ENCODE measurements at places on chromosomes 2 and 18.

DNA sequence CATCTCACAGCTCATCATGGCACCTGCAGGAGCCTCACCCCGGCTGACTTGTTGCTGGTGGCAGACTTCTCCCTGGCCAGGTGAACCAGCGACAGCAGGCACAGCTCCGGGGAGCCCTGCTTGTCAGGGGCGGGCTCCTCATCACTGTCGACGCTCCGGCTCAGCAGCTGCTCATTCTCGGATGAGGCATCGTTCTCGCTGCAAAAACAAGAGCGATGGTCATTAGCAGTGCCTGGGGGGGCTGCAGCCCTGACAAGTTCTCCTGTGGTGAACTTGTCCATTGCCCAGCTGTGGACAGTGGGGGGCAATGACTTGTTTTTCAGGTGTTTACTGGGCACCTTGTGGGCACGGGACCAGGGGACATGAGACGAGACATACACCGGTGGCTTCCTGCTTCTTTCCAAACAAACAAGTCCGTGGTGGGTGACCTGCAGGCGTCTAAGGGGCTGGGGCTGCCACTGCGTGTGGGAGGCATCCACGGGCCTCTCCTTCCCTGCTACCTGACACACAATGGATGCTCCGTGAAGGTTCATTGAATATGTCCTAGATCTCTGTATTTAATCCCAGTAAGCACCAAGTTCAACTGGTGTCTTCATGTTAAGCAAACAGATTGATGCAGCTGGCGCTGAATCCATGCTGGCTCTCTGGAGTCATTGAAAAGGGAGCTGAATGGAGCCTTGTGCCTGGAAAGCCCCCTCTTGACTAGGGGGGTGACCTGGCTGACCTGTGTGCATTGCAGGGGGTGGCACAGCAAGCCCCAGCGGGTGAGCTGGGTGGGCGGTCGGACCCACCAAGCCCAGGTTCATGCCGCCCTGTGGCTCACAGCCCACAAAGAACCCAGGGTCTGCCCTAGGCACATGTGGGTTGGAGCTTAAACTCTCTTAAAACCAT lies 81.0 kb downstream of the EDAR start:
- no peak for DNase-seq

DNA sequence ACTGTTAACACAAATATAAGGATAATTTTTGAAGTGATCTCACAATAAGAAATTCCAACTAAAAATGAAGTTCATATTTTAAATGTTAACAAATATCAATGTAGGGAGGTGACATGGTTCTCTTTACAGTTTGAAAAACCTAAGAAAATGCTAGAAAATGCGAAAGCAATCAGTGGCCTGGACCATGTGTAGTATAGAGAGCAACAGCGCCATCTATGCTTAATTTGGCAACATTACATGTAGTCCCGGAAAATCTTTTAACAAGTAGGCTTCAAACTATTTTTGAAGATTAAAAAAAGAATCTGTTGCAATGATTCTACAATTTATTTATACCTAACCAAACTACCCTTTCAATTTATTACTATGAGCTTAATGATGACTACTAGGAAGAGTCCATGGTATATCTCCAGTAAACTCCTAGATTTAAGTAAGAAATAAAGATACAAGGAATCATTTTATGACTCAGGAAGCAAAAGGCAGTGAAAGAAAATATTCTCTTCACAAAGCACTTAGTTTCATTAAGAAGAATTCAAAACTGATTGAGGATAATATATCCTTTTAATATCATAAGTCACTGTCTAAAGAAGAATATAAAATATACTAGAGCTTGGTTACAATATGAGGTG lies 33.3 kb downstream of the NDUFA10 start:
- no peak for DNase-seq

DNA sequence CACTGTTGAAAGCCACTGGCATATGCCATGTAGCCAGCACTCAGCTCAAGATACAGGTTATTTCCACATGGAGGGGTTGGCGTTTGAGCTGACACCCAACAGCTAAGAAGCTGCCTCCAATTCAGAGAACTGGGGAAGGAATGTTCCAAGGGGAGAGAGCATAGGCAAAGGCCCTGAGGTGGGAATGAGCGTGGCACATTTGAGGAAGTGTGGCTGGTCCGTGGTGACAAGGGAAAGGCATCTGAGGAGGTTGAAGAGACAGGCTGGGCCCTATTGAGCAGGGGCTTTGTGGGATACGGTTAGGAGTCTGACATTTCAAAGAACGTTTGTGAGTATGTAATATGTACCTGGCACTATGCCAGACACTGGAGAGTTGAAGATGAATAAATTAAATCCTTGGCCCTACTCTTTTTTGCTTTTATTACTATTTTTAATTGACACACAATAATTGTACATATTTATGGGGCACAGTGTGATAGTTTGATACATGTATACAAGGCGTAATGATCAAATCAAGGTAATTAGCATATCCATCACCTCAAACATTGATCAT lies 27.6 kb upstream of the TMBIM1 start:
- DNase-seq = no peak

GRCh38 chr2:231991664-231992063 lies 30.2 kb downstream of the DIS3L2 start:
- no peak for DNase-seq

DNA sequence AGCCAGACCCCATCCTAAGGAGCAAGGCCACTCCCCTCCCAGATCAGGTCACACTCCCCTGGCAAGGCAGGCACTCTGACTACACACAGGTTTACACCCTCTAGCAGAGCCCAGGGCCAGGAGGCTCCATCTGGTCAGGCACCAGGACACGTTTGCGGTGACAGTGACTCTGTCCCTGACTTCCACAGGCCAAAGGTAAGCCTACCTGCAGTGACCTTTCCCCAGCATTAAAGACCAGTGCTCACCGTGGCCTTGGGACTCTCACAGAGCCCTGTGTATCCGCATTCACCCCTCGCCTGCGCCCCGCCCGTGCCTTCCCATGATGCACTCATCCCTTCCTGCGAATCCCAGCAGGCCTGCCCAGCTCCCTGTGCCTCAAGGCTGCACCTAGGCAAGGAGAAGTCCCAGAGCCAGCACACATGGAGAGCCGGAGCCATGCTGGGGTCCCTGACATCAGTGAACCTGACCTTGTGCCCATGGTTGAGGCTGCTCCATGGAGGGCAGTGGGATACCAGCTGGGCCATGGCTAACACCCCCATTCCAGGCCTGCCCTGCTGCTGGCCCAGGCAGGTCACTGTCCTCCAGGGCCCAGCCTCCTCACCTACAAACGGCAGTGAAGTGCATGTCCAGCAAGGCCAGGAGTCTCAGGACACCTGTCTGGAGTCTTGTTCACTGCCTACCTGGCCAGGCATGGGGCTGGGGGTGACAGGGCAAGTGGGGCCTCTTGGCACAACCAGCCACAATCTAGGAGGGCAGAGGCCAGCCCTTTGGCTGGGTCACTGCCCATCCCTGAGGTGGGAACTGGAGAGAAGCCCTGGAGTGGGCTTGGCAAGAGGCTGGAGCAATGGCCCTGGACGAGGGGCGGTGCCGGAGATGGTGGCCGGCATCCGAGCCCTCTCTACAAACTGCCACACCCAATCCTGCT lies 3.0 kb downstream of the NEURL3 start:
- no peak for DNase-seq

DNA sequence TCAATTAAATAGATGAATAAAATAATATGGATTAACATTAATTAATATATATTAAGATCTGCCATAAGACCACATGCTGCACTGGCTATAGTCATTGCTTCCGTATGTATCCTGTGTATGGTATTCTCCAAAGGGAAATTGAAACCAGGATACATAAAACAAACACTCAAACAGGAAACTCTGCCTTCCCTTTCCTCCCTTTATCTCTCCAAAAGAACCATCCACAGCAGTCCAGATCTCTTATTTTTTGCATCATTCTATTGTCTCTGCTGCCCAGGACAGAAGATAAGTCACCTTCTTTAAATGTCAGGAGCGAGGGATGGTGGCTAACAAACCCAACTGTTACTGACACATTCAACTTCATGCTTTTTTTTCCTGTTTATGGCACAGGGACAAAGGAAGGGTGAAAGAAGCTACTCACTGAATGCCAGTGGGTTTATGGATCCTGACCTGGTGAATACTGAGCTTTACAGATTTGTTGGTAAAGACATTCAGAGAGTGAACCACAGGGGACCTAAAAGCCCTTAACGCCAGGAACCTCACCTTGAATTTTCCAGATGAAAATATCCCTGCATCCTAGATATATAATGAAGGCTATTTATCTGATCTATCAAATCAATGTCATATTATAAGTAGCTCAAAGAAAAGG lies 67.5 kb downstream of the CSRNP3 start:
- no peak for DNase-seq

DNA sequence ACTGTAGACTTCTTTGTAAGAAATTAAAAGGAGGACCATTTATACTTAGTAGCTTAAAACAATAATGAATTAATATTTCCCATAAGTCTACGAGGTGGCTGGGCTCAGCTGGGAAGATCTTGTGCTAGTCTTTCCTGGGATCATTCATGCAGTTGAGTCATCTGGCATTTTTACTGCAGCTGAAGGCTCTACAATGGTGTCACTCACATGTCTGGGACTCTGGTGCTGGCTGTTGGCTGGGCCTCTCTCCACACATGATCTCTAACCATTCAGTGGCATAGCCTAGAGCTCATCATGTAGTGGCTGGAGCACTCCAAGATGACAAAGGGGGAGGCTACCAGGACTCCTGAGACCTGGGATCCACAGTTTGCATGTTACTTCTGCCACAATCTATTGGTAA lies 35.5 kb downstream of the CLASP1 start:
- DNase-seq = no peak

DNA sequence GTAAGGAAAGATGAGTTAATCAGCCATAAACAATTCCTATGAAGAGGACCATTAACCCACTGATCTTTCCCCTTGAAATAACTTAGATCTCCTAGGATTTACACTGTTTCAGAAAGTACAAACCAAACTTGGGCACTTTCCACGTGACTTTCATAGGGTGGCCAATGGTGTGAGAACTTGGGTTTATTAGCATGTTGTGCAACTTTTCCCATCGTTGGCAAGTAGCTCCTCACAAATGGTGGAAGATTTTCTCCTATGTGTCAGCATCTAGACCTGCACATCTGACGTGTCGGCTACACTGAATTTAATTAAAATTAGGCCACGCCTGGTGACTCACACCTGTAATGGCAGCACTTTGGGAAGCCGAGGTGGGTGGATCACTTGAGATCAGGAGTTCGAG lies 116.3 kb downstream of the GALNT1 start:
- DNase-seq = no peak

GRCh38 chr2:122179492-122180165 lies 424.2 kb downstream of the TSN start:
- no peak for DNase-seq

- DNase-seq = no peak
Measured at GRCh38 chr2:134683561-134684112, 35.2 kb downstream of the TMEM163 start.

GRCh38 chr2:162277381-162277780 lies 34.1 kb upstream of the FAP start:
- no peak for DNase-seq

DNA sequence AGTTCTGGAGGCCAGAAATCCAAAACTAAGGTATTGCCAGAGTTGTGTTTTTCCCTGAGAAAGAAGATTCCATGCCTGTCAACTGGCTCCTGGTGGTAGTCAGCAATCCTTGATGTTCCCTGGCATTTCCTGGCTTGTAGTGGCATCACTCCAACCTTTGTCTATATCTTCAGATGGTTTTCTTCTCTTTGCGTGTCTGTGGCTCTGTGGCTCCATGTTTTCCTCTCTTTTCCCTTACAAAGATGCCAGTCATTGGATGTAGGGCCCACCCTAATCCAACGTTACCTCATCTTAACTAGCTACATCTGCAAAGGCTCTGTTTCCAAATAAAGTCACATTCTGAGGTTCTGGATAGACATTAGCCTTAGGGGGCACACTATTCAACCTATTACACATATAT lies 41.8 kb downstream of the SLC14A1 start:
- DNase-seq = no peak

DNA sequence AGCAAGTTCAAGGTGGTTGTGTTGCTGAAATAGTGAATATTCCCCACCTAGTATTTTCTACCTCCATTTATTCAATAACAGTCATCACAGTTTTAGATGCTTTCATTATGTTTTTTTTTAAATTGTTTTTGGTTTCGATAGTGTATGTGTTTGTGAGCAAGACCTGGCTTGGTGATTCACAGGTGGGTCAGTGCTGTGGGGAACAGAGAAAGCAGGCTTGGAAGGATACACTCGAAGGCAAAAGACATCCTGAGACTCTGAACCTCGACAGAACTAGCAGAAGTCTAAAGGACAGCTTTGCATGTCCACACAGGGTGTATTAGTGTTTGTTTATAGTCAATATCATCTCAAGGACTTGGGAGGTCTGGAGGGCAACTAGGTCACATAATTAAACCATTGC lies 551.5 kb downstream of the RIT2 start:
- no peak for DNase-seq

- DNase-seq = no peak
Measured at GRCh38 chr2:241968417-241968816, 98.9 kb downstream of the RTP5 start.

DNA sequence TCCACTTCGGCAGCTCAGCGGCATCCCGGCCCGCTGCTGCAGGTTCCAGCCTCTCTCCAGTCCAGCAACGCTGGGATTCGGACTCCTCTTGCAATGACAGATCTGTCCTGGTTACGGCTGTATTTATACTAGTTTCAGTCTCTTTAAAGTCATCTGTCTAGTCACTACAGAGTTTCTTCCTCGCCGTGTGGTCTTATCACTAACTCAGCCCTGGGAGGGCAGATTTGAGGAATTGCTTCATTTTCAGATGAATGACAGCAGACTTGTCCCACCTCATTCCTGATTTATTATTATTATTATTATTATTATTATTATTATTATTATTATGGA lies 2.2 kb downstream of the KLHL29 start:
- no peak for DNase-seq

GRCh38 chr2:227513113-227513512 lies 41.2 kb downstream of the AGFG1 start:
- DNase-seq = no peak

DNA sequence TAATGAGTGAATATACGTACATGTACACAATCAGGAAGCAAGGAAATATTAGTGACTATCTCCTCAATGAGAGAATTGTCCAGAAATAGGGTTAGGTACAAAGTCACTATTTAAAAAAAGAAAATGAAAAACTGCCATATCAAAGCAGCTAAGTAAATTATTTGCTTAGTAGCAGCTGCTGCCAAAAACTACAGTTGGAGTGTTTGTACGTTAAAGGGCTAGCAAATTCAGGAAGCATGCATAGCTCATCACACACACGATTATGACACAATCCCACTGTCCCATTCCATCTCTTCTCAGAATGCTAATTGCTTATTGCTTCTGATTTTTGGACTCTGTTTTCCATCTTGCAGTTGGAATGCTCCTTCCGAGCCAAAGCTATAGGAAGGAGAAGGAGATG lies 2012.5 kb upstream of the LRRTM1 start:
- DNase-seq = no peak

DNA sequence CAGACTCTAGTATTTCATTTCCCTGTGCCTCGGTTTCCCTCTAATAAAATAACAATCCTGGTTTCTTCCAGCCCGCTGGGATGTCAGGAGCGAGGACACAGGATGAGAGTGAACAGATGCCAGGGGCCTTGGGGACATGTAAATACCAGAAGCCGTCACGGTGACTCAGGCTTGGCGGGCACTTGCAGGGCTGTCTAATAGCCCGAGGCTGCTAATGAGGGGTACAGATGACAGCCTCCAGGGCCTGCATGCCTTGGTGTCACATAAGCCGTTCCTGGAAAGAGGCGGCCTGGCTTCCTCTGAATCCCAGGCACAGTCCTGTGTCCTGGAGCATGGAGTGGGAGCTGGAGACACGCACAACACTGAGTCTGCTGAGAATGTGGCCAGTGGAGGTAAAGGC lies 28.2 kb downstream of the HS1BP3 start:
- DNase-seq = no peak

- DNase-seq = no peak
Measured at GRCh38 chr18:56652802-56653201, 1.6 kb downstream of the WDR7 start.

- DNase-seq = no peak
Measured at GRCh38 chr2:238306672-238306998, 13.7 kb upstream of the TRAF3IP1 start.

All from activated T-helper 9 cell treated with anti-CD3 and anti-CD28 coated beads, Interleukin-2, amount 50 U/mL, for 16 hours (primary cell).